ENCODE measurements at places on chromosomes 1 and 21.

GRCh38 chr1:83742446-83742845 lies 256.5 kb downstream of the TTLL7 start:
- no peak for DNase-seq

GRCh38 chr1:170707117-170707516 lies 43.2 kb downstream of the PRRX1 start:
- DNase-seq = no peak

DNA sequence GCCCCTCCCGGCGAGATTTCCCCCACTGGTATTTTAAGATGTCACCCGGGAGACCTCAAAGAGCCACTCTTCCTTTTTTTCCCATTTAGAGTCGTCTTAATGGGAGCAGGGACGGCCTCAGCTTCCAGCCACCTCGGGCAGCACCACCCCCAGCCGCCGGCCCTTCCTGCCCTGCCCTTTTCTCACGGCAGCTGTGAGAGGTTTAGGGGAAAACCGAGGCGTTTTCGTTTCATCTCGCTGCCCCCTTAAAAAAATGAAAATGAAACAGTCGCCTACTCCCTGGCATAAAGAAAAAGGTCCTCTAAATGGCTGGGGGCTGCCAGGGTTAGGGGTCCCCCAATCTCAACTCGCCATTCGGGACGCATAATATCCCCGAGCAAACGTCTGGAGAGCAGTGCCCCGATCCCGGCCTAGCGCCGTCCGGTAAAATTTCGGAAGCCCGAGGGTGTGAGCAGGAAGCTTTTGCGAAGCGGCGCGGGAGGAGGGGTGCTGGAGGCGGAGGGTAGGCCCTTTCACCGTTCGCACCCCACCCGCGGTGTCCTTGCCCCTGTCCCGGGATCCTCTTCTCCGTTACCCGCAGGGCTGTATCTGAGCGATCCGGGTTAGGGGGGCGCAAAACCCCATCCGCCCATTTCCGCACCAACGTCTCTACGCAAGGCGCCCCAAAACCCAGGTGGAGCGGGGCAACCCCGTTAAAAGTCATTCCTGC lies 1.2 kb downstream of the RUNX3 start:
- DNase-seq = no peak

GRCh38 chr1:90919900-90920299 lies 101.9 kb downstream of the ZNF644 start:
- no peak for DNase-seq

GRCh38 chr1:48236716-48237470 lies 14.4 kb downstream of the SLC5A9 start:
- DNase-seq = peak; percentile 61

GRCh38 chr1:54547601-54548388 lies at the start of gene ACOT11:
ACOT11 (plus strand) TSS chr1:54548228; CDS start chr1:54548310, 82 bp downstream.
- peak; percentile 90 for DNase-seq
